Motor neuron (in vitro differentiated cells): ENCODE measurements at places on chromosomes 1 and 21. TPM values are rescaled to one million over a fixed set of nuclear protein-coding genes. Genes with fewer than 3 reads are reported as not detected.

LRRC7 gene
- total RNA-seq, result 37.2 and 48.6 TPM in 2 replicates

HORMAD1 gene
- 0.63 TPM in 1 of 2 replicates, not detected in the other for total RNA-seq

MYOC gene
- total RNA-seq, result not detected in 2 replicates

SYNC gene
- 0.24 and 1.1 TPM in 2 replicates for total RNA-seq

PRR9 gene
- not detected in 2 replicates for total RNA-seq
